ENCODE measurements at places on chromosomes 4 and X.

- no peak for DNase-seq
Measured at GRCh38 chr4:11743236-11743635, 314.5 kb upstream of the HS3ST1 start.

GRCh38 chrX:41559235-41560052 is 112.3 kb downstream of the NYX start:
- DNase-seq = peak; percentile 17

DNA sequence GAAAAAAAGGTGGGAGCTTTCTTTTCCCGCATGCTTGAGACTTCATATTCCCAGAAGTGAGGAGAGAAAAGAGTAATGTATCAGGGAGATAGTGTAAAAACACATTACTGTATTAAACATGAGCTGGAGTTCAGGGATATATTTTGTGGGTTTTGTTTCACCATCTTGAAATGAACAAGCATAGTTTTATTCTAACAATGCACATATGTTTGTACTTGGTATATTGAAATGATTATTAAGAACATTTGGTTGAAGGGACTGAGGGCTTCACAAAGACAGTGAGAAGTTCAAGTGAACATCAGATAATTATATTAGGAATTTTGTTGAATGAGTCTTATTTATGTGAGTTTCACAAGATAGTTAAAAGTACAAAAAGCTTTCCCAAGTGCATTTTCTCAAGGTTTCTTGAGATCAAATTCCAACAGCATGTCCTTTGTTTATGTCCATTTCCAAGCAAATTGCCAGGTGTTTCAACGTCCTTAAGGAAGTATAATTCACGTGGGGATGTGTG is 368.8 kb downstream of the ANKRD50 start:
- DNase-seq = no peak

DNA sequence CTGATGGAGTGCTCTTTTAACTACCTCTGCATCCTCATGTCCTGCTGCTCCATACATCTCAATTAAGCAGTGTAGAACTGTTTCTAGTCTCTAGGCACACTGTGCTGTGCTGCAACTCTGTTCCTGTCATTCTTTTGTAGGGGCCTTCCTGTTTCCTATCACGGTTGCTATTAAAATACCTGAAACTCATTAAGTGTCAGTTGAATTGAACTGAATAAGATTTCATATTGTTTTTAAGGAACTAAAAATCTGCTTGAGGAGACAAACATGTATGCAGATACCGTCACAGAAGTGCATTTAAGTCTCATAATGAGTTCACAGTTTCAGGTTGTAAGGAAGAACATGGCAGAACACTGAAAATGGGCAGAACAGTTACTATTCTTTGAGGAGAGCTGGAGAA is 170.1 kb downstream of the LARP7 start:
- DNase-seq = no peak

- no peak for DNase-seq
Measured at GRCh38 chr4:22500128-22500611, 15.7 kb downstream of the ADGRA3 start.

DNA sequence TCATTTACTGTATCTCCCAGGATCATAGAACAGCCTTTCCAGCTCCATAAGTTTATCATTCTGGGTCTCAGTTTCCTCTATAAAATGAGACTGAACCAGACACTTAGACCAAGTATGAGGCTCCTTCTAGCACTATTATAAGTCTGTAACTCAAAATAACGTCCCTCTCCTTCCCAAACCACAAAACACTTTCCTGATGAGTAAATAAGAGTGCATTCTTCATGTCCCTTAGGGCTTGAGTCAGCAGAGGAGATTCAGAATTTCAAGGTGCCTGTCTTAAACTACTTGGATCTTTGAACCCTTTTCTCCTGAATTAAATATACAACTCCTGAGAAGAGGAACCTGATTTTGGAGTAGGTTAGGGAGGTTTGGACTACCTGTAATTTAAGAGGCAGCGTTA is 62.6 kb downstream of the GLRA2 start:
- DNase-seq = no peak

- no peak for DNase-seq
Measured at GRCh38 chrX:23664496-23664895, 2.8 kb upstream of the PRDX4 start.
